Amniotic stem cell (primary cell): ENCODE measurements at places on chromosomes 11 and 22.

DNA sequence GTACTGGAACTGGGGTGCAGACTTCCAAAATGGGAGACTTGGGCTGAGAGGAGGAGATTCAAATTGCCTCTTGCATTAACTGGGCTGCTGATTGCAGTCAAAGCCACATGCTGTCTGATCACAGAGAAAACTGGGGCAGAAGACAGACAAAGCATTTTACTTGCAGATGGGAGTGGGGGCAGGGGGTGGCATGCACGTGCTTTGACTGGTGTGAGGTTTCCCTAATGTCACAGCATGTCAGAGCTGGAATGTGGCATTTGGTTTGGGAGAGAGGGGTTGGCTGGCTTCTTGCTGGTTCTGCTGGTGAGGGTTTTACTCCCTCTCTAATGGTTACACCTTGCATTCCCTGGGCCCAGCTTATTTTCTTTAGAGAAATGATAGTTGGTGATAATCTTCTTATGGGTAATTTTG is 2.9 kb downstream of the TUB start:
- DNase-seq = no peak

- no peak for DNase-seq
These were observed 8.0 kb upstream of the PKNOX2 start for GRCh38 chr11:125156346-125157117.

- DNase-seq = peak; percentile 80
These were observed at the start of gene MALAT1 for GRCh38 chr11:65498977-65499712. Gene MALAT1, plus strand, starts transcription at chr11:65499045.

GRCh38 chr11:106706355-106706754 is 311.9 kb downstream of the GUCY1A2 start:
- peak; percentile 16 for DNase-seq

GRCh38 chr22:26097840-26098239 is 71.4 kb upstream of the SEZ6L start:
- DNase-seq = no peak

DNA sequence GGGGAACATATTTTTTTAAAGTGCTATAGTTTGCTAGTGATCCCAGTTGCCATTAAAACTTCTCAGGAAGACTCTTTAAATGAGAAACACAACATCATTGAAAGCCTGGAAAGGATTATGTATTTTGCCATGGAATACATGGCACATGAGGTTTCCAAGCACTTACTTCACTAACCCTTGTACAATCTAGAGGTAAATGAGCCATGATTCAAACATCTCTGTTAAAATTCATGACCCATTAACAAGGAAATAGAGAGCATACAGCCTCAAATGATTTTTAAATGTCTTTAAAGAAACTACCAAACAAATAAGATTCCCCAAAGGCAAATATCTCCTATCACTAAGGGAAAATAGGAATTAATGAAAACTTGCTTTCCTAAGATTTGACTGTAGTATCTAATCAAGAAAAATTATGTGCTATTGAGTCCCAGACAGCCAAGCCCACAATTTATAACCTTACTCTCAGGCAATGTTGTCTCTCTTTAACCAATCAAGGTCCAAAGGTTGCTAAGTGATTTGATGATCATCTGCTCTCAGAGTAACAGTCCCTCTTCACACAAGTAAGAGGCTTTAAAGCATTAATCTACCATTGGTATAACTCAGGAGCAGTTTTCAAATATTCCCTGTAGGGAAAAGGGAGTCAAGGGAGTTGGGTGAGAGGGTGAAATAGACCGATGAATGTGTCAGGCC is 92.0 kb upstream of the DDI1 start:
- DNase-seq = no peak

DNA sequence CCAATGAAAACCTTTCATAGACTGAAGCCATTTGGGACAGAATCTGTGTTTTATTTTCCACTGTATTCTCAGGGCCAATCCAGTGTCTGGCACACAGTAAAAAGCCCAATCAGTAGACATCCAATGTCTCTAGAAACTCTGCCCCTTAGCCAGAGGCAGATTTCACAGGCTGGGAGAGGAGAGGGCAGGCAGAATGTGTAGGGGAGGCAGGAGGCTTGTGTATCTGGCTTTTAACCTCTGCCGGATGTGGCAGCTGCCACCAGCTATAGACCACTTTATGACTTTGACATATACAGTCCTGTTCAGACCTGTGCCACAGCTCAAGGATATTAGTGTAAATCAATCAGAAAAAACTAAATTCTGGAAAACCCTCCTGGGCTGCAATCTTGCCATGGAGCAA is 4.4 kb downstream of the EXPH5 start:
- DNase-seq = no peak

GRCh38 chr11:128343135-128343514 is 244.2 kb downstream of the ETS1 start:
- no peak for DNase-seq

GRCh38 chr22:29342177-29342576 is 26.7 kb upstream of the RASL10A start:
- DNase-seq = no peak

DNA sequence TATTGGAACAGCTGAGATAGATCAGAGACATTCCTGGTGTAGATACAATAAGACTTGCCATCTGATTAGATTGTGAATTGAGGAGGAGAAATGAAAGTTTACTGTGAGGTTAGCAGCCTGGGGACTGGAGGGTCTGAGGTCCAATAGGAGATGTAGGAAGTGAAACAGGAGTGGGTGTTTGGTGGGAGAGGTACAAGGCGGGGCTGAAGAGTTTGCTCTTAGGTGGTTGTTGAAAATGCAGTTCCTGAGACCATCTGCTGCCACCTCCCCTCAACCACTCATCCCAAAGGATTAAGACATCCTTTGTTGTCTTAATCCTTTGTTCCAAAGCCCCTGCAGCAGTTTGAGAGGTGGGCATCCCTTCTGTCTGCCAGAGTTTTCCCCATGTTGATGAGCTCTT is 14.8 kb downstream of the PIWIL4 start:
- DNase-seq = no peak

DNA sequence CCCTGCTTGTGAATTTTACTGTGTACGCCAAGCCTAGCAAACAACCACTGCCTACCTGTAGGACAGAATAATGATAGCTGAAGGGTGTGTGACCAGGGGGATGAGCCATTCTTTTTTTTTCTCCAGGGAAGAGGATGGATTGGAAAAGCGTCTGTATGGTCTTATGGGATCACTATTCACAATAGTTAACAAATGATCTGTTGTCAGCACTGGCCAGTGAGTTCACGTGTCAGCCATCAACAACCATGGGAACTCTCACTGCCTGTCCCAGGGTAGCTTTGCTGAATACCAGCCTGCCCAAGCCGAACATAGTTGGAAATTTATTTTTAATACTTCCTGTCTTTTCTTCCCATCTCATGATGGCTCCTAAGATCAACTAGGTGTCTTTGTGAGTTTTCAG is 170.2 kb downstream of the ST3GAL4 start:
- DNase-seq = no peak

DNA sequence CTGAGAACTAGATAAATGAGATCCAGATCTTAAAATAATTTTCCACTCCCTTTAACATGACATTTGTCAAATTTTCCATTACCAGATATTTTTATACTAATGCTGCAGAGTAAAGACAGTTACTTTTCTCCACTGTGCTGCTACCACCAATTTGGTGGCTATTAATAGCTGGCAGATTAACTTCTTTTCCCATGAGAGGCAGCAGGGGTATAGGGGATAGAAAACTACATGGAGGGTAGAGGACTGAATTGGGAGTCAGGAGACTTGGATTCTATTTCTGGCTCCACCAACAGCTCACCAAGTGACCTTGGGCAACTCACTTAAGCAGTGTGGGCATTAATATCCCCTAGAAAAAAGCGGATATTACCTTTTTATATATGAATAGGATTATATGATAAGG is 69.2 kb downstream of the KIF18A start:
- DNase-seq = no peak

DNA sequence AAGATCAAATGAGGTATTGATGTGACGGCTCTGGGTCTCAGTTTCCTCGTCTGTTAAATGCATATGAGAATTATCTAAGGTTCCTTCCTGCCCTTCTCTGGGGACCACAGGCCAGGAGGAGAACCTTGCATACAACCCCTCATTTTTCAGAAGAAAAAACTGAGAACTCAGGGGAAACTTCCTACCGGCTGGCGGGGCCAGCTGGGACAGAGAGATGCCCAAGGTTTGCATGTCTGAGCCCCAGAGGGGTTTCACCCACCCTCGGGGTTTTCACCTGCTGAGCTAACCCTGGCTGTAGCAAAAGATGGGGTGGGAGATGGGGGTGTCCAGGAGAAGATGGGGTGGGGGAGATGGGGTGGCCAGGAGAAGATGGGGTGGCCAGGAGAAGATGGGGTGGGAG is 4.3 kb downstream of the TNFRSF13C start:
- DNase-seq = no peak

- DNase-seq = no peak
These were observed 7.7 kb downstream of the SLC37A2 start for GRCh38 chr11:125070699-125071254.

- DNase-seq = no peak
These were observed 8.4 kb downstream of the PPME1 start for GRCh38 chr11:74179234-74180052.

DNA sequence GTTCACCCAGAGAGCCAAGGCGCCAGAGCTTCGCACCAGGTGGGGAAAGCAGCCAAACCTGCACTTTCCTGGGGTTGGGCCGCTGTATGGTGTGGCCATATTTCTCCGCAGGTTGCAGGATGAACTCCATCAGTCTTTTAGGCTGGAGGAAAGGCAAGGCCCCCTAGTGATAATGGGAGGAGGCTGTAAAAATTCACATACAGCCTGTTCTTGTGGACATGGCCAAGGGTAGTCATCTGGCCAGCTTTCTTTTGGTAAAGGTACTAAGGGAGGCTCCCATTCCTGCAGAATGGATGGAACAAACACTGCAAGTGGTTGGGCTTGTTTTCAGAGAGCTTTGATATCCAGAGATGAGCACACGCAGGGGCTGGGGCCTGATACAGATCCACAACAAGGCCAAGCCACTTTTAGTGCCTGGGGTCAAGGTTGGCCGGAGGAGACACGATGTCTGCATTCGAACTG is 29.6 kb downstream of the C22orf31 start:
- DNase-seq = no peak

- no peak for DNase-seq
These were observed 4.9 kb downstream of the LMO1 start for GRCh38 chr11:8258784-8259183.

- no peak for DNase-seq
These were observed 41.9 kb downstream of the ATG16L2 start for GRCh38 chr11:72856065-72856464.

DNA sequence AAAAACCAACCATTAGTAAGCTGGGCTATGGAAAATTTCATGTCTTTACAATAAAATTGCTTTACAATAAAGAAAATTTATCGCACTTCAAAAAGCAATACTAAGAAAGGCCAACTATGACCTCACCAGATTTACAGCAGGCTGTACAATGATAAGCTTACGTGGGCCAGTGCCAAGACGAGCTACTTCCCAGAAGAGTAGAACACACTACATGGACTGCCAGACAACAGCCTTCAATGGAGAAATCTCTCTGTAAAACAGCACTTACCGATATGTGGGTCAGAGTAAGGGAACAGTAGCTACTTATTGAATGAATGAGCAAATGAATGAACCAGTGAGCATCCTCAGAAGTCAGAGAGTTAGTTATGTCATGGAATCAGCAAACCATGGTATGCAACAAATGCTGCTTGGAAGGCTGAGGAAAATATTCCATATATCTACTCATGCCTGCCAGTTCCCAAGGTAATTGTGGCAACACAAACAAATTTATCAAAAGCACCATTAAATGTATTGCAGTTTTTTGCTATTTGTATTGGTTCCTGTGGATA is 74.4 kb downstream of the SLC36A4 start:
- no peak for DNase-seq

GRCh38 chr22:27435844-27436576 is 365.5 kb downstream of the MN1 start:
- no peak for DNase-seq

GRCh38 chr11:115347106-115347505 is 157.1 kb downstream of the CADM1 start:
- no peak for DNase-seq

- DNase-seq = no peak
These were observed 471 bp downstream of the ARVCF start for GRCh38 chr22:20015971-20016733.

GRCh38 chr11:59849129-59849528 is 3.8 kb upstream of the CBLIF start:
- DNase-seq = no peak

GRCh38 chr22:47366026-47366767 is 603.7 kb downstream of the TBC1D22A start:
- no peak for DNase-seq

- no peak for DNase-seq
These were observed 471.1 kb upstream of the ANO3 start for GRCh38 chr11:25860677-25861450.

DNA sequence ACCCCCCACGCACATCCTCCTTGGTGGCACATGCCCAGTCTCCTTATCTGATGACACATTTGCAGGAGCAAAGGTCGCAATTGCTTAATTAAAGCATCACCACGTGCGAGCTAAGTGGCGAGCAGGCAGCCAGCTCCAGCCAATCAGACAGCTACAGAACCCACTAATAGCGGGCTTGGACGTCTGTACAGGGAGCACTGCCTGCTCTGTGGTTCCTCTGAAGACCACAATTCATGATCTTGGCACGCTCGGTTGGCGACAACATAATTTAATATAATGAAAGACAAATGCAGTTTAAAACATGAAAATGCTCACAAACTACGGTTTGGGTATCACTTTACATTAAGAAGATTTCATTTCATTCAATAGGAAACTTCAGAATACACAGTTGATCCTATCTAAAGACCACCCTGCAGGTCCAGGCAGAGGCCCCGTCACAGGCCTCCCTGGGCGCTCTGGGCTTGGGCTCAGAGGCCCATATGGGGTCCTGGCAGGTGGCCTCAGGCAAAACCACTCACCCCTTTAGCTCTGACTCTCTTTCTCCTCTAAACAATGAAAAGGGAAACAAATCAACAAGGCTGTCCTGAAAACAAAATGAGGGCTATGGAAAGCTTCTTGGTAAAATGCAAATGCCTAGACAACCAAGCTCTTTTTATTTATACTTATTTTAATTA is 10.4 kb downstream of the PACSIN2 start:
- no peak for DNase-seq

DNA sequence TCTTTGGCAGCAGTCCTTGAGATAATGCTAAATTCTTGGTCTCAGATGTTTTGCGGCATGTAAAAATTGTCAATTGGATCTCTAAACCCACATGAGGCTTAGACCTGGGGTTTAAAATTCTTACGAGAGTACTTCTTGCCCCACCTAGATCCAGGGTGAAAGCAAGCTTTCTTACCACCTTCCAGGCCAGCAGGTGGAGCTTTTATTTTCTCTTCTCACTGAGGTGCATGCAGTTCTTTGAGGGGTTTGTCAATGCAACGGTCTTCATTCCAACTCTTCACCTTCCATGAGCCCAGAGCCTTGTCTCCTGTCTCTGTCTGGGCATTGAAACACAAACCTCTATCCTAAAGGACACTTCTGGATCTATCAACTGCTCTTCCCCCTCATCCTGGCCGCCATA is 154.1 kb downstream of the MYO18B start:
- no peak for DNase-seq
